ENCODE measurements at places on chromosomes 3 and 15.

DNA sequence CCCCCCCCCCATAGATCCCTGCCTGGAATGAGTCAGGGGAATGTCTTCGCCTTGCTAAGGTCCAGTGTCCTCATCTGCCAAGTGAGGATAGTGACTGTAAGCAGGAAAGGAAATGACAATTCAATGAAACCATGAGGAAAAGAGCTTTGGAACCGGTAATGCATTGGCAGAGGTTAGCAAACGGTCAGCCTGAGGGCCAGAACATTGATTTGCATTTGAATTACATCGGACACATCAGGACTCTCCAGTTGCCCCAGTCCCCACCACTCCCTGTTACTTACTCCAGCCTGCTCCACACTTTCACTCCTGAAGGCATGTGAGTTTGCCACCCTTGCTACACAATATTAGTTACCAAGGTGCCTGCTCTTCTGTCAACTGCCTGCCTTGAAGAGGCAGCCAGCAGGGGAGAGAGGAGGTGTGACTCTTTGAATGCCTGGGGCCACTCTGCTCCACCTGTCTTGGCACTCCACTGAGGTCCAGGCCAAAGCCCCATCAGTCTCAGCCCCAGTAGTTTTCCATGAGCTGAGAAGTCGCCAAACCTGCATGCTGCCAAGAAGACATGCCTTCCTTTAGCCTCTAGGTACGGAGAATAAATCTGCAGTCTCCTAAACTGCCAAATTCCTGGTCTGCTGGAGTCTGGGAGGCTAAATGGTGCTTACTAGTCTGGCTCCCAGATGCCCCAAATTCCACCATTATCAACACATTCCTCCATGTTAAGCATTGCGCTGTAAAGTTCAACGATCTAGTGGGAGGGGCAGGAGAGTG, 191.7 kb upstream of the TLE3 start:
- DNase-seq = no peak

- DNase-seq = no peak
These were observed 350.5 kb upstream of the COL8A1 start for GRCh38 chr3:99287876-99288275.

DNA sequence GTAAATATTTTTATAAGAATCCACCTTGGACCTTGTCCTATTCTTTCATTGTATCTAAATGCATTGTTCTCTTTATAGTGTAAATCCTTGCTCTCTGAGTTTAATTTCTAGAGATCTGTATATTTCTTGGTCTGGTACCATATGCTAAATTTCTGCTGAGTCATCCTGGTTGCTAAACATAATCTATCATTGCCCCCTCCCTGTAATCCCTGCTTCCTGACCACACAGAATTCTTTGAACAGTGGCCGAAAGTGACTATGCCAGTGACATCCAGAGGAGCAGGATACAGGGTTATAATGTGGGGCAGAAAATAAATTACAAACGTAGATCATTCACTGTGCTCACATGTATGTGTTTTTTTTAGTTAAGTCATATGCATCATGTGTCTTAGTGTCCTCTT, 143.1 kb downstream of the DIPK2A start:
- no peak for DNase-seq

DNA sequence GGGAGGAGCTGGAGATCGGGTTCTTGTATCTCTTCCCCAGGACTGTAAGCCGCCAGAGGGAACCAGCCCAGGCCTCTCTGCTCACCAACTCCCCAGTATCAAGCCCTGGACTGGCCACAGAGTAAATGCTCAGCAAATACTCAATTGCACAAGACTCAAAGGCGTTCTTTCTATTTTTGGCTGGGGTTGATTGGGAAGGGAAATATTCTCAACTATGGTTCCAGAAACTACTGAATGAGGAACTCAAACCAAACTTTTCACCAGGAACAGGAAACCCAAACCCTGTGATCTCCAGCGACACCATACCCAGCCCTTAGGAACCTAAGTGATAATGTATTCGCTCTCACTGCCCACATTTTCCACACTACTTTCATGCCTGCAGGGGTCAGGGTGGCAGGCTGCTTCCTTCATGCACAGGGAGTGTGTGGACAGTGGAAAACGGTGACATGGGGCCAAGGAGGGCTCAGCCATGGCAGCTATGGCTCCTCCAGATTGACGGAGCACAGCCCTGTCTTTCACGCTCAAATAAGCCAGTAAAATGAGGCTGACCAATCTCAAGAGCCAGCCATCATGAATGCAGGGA, 124.7 kb upstream of the RAD18 start:
- no peak for DNase-seq

GRCh38 chr3:123353227-123353849, 95.6 kb downstream of the ADCY5 start:
- no peak for DNase-seq

DNA sequence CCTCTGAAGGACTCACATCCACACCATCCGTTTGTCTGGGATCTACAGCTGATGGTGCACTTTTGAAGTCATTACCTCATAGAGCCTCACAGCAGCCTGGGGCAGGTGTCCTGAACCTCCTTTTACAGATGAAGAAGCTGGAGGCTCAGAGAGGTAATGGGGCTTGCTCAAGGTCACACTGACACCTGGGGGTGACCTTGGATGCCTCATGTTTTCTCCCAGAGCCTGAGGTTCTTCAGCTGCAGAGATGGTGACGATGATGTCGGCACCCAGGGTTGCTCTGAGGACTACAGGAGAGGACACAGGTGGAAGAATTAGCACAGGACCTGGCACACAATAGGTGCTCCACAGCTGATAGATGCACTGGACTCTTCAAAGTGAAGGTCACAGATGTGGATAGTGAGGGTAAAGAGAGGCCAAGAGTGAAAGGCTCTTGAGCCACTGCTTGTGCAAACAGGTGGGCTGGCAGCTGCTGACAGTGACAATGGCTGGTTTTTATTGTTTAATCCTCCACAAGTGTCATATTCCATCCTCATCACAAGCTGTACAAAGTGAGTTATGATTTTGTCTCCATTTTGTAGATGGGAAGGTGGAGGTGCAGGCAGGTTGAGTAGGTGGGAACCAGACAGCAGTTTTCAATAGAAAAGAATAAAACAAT, 17.4 kb upstream of the ATP2B2 start:
- no peak for DNase-seq
